Activated naive CD4-positive, alpha-beta T cell treated with anti-CD3 and anti-CD28 coated beads, Interleukin-2, amount 10 ng/mL, durations not matched to agents 7 days and 5 days (primary cell): ENCODE measurements at places on chromosomes 1 and 21.

DNA sequence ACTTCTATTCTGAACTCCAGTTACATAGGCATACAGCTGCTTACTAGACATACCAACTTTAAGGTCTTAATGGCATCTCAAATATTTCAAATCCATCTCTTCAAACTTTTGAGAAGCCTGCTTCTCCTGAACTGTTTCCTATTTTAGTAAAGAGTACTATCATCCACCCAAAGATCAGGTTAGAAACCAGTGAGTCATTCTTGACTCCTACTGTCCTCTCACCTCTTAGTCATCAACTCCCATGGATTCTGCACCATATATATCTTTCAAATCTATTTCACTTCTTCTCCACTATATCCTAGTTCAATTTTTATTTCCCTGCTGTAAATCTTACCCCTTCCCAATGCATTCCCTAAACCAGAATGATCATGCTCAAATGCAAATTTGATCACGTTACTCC is 18.1 kb upstream of the BEND5 start:
- DNase-seq: no peak

GRCh38 chr1:39141925-39142324 is 62.6 kb upstream of the MACF1 start:
- DNase-seq: no peak

DNA sequence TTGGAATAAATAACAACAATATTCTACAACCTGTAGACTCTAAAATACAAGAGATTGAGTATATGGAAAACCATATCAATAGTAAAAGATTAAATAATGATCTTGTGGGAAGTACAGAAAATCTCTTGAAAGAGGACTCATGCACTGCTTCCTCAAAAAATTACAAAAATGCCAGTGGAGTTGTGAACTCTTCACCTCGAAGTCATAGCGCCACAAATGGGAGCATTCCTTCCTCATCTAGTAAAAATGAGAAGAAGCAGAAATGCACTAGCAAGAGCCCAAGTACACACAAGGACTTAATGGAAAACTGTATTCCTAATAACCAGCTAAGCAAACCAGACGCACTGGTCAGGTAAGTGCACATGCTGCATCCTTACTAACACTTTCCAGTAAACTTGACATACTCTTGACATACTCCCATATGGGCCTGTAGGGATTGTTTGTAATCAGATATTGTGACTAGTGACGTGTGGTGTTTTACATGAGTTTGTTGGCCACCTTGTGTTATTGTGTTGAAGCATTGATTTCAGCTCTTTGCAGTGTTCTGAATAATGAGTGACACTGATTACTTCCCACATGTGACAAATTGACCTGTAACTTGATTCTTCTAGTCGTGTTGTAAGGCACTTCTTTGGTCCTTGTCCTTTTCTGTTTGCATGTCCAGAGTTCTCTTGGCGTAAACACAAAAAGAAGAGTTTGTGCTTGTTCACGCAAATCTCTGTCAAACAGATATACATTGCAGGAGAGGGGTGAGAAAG is 28.0 kb downstream of the MACO1 start:
- no peak for DNase-seq

GRCh38 chr21:44262338-44263056 is 800 bp upstream of the DNMT3L start:
- DNase-seq: peak; percentile 10

DNA sequence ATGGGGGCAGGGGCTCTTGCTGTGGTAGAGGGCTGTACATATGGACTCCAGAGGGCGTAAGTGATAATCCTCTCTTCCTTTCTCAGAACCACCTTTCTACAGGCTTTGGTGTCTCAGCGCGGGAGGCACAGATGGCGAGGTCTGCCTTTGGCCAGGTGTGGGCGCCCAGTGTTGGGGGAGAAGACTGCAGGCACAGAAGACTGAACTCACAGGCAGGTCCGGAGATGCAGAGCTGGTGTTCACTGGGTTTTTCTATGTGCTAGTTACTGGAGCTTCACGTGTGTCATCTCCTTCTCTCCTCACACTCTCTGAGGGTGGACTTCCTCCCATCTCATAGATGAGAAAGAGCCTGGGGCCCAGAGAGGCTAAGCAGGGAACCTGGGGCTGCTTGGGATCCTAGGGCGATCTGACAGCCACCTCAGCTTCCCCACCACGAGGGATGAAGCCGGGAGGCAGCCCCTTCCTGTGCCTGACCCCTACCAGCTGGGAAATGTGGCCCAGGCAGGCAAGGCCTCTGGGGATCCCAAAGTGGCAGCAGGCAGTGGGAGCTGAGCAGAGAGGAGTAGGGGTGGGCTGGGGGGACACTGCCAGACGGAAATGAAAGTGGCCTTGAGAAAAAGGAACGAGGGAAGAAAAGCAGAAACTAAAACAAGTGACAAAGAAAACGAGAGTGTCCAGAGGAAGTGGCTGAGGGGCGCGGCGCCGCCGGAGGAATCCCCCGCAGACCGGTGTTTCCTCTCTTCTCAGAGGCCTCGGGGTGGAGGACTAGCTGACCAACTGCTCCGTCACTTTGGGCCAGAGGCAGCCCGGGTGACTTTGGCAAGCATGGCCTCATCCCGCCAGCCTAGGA is 191.6 kb downstream of the HIVEP3 start:
- DNase-seq: peak; percentile 33

GRCh38 chr1:211155040-211155439 is 21.1 kb upstream of the KCNH1 start:
- DNase-seq: no peak

DNA sequence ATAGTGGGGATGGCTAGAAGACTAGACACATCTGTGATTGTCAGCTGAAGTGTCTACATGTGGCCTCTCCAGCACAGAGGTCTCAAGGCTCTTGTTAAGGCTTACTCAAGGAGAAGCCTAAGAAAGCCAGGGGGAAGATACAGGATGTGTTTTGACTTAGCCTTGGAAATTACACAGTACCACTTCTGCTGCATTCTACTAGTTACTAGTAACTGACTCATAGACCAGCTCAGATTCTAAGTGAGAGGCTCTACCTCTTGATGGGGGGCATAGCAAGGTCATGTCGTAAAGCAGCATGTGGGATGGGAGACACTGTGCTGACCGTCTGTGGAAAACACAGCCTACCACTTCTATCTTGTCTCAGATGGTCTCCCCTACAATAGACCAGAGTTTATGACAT is 99.5 kb downstream of the UBE2U start:
- no peak for DNase-seq

DNA sequence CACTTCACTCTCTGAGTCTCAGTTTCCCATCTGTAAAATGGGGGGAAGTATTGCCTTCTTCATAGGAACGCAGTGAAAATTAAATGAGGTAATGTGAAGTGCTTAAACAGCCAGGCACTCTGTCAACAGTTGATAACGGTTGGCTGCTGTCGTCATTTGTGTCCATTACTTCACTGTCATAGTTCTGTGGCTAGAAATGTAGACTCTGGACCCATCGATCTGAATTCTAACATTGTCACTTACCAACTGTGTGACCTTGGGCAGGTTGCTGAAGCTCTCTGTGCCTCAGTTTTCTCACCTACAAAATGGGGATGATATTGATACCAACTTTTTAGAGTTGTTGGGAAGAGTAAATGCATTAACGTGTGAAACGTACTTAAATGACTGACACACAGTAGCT is 152.6 kb downstream of the PTPRU start:
- DNase-seq: no peak

DNA sequence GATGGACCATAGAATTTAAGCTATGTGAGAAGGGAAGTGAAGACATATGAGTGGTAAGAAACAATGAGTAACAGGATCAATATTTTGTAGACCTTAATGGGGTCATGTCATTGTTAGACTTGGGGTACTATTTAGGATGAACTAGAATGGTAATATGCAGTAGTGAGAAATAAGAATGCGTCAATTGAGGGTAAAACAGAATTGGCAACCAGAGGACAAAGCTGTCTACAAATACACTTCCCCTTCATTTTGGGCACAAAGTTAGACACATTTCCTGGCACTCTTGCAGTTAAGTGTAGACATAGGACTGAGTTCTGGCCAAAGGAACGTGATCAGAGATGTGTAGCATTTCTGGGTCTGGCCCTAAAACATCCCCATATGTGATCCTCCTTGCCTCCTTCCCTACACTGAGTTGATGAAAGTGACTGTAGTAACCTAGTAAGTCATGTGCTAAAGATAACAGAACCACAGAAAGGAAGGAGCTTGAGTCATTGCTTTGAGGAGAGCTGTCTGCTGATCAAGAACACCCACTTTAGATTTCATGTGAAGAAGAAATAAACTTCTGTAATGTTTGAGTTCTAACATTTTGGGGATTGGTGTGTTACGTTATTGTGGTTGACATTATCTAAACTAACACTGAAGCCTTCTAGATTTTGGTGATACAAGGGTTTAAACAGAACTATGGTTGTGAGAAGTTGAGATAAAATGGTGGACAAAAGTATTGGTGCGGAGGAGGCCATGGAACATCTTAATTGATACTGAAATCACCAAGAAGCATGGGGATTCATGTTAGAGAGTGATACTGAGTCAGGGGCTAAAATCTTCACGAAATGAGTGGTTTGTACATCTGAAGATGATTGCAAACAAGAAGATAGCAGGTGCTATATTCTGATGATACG is 41.7 kb downstream of the CD55 start:
- DNase-seq: no peak

- DNase-seq: no peak
Measured at GRCh38 chr21:31714741-31715365, 17.1 kb downstream of the SCAF4 start.

GRCh38 chr1:20552728-20553445 is 514 bp downstream of the FAM43B start:
- no peak for DNase-seq

DNA sequence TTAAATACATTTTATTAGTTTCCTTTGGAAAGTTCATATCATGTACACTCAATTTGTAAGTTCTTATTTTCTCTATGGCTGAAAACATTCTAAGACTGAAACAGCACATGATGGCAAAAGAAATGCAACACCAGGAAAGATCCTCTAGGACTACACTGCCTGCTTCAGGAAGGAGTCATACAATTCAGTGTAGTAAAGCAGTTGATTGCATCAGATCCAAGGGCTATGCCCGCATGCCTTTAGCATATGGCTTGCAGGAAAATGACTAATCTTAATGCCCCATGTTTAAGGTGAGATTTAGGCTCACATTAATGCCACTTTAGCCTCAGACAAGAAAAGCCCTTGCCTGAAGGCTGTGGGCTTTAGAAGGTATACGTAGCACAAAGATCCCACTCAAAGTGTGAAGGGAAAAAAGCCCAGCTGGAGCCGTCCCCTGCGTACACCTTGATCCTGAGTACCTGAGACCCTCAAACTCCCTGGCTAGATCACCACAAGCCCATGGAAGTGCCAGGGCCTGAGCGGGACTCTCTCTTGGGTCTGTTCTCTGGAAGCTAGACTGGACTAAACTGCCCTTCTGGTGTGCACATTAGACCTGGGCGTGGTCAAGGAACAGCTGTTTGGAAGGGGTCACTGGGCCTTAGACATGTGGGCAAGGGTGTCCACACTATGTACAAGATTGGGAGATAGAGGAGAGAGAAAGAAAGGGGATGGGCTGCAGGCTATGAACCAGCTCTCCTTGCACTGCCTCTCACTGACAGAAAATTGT is 52.9 kb downstream of the ESRRG start:
- DNase-seq: no peak

DNA sequence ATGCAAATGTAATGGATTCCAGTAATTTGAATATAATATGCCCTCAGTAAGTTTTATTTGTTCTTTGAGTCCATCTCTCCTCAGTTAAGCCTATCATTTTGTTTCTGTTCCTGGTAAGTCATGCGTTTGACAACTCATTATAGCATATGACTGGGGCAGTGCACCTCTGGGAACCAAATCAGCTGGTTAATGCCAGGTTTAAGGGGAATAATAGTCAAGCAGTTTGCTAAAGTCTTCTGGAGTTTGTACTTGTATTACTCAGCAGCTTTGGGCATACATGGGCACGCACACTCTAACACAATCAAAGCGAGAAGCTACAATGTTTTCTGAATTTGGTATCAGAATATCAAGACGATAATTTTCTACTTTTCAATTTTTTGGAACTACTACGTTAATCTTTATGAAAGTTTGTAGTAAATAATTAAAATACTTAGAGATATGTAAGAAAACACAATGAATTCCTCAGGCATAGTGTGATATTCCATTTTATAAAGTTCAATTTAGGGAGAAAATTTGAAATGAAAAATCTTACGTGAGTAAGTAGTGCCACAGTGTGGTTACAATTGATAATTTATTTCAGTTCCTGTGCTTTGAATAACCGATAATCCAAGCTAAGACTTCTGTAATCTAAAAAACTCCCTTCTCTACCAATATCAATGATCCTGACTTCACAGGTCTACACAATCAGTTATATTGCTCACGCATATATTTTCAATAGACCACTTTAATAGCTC is 43.8 kb upstream of the KCTD3 start:
- no peak for DNase-seq

- DNase-seq: no peak
Measured at GRCh38 chr1:70945251-70945650, 102.4 kb downstream of the PTGER3 start.

DNA sequence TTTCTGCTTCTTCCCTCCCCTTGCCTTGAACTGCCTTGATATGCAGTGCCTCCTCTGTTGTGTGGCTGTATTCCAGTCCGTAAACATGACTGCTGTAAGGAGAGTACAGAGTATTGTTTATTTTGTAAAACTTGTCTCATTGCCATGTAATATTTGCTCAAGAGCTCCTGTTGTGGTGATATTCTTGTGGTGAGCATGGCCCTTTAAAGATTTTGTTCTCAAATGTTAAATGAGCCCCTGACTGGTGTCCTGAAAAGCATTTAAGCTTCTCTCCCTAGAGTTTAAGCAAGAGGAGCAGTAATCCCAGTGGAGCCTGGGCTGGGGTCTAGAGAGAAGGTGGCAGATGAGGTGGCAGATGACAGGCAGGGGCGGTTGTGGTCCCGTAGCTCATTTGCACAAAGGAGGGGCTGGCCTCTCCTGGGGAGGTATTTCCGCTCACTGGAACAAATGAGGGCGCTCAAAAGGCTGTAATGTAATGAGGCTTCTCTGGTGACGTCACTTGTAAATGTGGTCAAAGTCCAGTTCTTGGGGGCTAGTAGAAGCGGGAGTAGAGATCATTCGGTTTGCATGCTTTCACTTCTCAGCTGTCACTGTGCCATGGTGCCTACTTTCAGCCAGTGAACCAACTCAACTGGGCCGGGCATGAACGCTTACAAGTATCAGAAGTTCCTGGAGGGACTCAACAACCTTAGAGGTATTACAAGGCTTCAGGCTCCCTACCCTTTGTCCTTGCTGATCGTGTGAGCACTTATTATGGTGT is 46.0 kb upstream of the MACF1 start:
- DNase-seq: no peak

GRCh38 chr1:116489231-116489697 is 81.6 kb downstream of the CD58 start:
- no peak for DNase-seq

GRCh38 chr1:61869691-61870109 is 127.4 kb downstream of the PATJ start:
- DNase-seq: no peak

GRCh38 chr1:165632491-165632890 is 1.5 kb downstream of the MGST3 start:
- no peak for DNase-seq

- DNase-seq: no peak
Measured at GRCh38 chr21:35507181-35507759, 458.2 kb upstream of the RUNX1 start.

GRCh38 chr21:45833414-45833813 is 148.2 kb upstream of the COL6A1 start:
- DNase-seq: no peak
